ENCODE measurements at places on chromosomes 1 and 21.

GRCh38 chr1:24323281-24323680 lies 4.1 kb downstream of the GRHL3 start:
- peak; percentile 53 for DNase-seq

GRCh38 chr1:19426294-19427086 lies 58.8 kb downstream of the CAPZB start:
- no peak for DNase-seq

DNA sequence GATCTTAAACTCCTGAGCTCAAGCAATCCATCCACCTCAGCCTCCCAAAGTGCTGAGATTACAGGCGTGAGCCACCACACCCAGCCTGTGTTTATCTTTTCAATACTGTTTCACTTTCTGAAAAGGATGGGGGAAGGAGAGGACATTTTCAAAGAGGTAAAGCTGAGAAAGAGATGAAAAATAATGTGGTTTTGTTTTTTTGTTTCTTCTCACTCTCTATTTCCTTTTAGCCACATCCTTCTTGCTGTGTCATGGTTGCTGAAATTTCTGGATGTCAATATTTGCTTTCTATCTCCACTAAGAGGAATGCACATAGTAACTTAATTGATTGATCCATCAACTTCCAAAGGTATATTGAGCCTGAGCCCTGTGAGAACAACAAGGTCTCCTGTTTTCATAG lies 6.4 kb upstream of the C1orf21 start:
- no peak for DNase-seq

- DNase-seq = no peak
Observed at GRCh38 chr1:203544978-203545816, 51.2 kb downstream of the OPTC start.

- no peak for DNase-seq
Observed at GRCh38 chr1:8930116-8930515, 15.6 kb upstream of the CA6 start.

- no peak for DNase-seq
Observed at GRCh38 chr1:25222606-25223005, 9.7 kb downstream of the SYF2 start.

GRCh38 chr1:30058970-30059369 lies 664.4 kb downstream of the MATN1 start:
- no peak for DNase-seq

DNA sequence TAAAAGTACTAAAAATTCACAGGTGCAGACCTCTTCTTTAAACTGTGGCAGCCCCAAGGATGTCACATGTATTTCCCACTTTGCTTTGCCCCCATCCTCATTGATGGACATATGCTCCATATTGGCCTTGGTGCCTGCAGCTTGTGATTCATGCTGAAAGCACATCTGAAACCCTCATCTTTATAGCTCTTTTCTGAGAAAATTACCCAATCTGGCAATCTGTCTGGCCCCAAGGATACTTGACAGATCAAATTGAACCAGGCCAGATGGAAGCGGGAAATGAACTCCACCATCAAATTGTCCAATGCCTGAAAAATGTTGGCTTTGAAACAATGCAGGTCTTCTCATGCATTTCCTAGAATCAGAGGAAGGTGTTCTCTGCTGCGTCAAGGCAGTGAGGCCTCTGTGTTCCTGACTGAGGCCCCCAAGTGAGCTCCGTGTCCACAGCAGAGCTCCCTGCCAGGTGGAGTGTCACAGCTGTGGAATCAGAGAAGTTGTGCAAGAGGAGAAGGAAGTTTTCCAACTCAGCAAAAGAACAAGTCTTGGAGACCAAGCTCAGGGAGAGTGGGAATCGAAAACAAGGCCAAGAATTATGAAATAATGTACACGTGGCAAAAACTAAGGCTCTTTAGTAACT lies 323.7 kb downstream of the PLPP3 start:
- DNase-seq = no peak

GRCh38 chr1:19869929-19870328 lies 12.3 kb upstream of the OTUD3 start:
- DNase-seq = no peak

GRCh38 chr1:36122062-36123030 lies 2.7 kb downstream of the COL8A2 start:
- DNase-seq = no peak

DNA sequence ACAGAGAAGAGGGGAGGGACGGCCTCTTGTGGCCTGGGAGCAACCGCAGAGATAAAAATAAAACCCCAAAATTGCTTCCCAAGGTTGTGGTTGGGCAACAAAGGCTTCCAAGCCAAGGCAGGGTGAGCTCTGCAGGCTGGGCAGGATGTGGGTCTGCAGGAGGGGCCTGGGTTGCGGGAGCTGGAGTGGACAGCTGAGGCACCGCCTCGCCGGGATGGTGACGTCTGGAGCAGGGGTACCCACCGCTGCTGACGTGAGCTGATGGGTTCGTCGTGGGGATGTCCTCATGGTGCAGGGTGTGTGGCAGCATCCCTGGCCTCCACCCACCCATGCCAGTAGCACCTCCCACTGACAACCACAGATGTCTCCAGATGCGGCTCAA lies 3.7 kb downstream of the AURKAIP1 start:
- no peak for DNase-seq

DNA sequence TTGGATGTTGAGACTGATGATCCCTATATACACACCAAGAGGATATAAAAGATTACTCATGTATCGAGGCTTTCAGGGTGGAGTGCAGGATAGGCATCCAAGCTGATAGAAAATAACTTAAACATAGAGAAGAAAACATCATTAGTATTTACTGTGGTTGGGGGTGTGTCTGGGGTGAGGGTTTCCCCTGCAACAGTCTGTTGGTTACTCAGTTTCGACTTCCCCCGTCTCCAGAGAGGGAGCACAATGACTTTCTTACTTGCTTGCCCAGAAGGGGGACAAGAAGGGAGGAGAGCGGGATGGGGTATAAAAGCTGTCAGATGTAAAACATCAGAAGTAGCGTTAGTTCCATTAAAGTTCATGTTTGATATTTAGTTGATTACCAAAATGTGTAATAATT lies 717.4 kb upstream of the ZP4 start:
- DNase-seq = no peak

DNA sequence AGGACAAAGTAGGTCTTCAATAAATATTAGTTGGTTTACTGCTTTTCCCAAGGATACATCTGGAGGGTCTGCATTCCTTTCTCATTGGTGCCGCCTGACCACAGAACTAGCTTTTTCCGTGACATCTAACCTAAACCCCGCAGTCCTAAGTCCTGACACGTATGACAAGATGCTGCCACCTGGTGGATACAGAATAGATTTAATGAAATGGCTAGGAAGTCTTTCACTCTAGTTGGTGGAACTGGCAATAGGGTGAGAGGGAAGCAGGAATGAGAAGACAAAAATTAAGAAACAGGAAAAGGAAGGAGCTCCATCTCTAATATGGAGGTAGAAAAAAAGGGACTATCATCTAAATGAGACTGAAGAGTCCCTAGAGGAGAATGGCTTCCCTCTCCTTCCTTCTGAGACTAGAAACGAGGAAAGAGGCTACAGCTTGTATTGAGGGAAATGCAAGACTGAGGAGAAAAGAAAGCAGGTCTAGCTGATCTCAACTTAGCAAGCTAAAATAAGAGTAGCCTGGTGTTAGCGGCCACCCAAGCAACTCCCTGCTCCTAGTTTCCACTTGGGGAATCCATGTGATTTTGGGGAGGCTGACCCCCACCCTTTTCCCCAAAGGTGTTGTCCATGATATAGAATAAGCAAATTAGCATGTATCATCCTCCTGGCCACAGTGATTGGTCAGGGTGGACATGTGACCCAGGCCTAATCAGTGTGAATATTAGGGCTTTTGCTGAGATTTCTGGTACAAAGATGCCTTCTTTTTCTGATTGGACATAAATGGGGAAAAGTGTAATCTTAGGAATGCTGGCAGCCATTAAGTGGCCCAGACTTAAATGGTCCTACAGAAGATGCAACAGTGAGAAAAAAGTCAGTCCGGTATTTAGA lies 5.9 kb downstream of the RFX5 start:
- peak; percentile 82 for DNase-seq

DNA sequence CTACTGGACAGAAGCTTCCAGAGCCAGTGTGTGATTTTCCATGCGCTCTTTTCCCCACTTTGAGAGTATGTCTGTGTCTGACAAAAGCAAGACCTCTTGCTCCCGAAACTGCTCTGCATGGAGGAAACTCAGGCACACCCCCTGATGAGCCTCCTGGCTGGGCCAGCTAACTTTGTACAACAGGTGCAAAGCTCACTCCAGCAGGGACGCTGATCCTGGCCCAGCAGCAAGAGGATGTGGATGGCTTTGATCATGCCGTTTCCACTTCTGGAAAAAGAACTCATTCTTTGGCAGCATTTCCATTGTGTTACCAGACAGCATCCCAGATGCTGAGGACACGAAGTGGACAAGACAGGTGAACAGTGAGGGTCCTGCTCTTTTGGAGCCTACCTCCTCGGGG lies 103.1 kb downstream of the TLR5 start:
- DNase-seq = no peak

DNA sequence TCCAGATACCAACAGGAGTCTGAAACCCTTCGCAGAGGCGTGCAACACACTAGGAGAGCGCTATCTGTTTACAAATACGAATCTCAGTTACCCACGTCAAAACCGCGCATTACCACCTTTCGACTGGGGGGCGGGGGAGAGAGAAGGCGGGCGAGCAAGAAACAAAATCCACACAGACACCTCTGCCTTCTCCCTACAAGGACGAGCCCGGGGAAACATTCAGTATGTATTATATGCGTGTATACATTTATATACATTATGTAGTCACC lies 722 bp downstream of the TUT4 start:
- DNase-seq = peak; percentile 58

GRCh38 chr1:107609808-107610207 lies 355.2 kb downstream of the VAV3 start:
- DNase-seq = peak; percentile 23

DNA sequence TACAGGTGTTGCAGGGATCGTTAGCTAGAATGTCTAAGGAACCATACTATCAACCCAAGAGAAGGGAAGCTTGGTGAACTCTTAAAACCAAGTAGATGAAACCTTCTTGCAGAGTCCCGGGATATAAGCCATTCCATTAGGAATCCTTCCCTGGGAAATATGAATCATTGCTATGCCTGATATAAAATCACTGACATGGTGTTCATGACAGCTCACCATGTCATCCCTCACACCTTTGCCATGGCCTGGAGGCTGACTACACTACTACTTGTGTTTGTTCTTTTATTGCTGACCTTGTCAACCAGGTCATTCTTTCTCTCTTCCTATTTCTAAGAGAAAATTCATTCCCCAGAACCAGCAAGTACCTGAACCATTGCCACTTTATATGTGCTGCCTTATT lies 12.1 kb downstream of the ST6GALNAC3 start:
- DNase-seq = no peak

GRCh38 chr1:76219366-76219818 lies 144.8 kb downstream of the ST6GALNAC3 start:
- DNase-seq = no peak

DNA sequence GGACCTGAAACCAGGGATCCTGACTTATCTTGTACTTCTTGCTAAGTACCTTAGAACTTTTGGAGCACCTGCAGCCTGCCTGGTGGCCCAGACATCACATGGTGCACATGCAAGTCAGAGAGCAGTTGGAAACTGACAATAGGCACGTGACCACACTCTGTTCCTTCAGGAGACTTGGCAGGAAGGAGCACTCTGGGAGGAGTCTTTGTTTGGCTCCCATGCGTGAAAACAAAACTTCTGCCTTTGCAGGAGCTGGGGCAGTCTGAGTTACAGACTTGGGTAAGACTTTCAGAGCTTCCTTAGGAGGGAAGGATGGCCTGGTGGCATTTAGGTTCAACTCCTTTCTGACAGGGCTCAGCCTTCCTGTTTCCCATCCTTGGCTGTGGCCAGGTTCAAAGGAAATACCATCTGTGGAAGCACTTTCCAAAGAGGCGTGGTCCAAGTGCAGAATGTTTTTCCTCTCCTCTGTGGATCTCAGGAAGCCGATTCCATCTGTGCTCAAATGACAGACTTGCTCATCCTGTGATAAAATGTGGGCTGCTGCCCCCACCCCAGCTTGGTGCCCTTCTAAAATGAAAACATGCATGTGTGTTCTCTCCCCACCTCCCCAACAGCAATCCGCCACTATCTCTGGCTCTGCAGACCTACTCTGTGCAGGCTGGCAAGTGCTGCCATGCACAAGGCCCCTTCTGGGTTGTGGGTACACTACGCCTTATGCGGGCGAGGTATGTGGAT lies 14.1 kb upstream of the ZNF436 start:
- no peak for DNase-seq

DNA sequence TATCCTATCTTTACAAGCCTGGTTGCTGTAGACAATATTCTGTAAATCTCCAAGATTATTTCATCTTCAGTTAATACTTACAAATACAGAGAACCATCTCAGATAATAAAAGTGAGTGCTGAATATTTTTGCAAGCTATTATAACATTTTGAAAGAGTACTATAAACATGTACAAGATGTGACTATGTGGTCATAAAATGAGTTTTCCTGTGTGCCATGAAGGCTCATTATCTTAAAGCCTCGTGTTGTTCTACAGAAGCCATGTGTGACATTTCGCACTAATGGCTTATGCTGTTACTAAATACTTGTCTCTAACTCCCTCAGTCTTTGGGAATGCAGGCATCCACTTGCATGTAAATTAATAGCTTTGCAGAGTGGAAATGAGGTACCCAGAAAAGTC lies 48.3 kb downstream of the SAMSN1 start:
- DNase-seq = no peak

GRCh38 chr1:153612755-153613331 lies at the start of gene S100A16:
TSS of gene S100A16 (minus strand) at chr1:153613137. CDS start at chr1:153608151, 4,986 bp downstream.
- DNase-seq = peak; percentile 82

GRCh38 chr1:100036718-100037655 lies 67.2 kb downstream of the SLC35A3 start:
- DNase-seq = peak; percentile 61

DNA sequence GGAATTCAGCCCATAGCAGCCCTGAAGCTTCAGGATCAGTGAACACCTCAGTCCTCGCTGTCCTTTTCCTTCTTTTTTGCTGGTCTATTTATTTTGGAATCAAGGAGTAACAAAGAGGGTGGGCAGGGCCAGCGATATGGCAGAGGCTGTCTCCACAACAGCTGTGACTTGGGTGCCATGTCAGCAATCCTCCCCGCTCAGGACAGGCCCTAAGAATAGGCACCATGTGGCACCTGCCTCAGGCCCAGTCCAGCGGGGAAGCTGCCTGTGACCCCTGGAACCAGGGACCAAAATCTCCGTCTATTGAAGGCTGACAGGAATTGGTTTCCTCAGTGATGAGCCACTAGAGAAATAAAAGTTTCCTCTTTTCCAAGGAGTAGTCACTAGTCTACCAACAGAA lies 58.6 kb upstream of the TNR start:
- DNase-seq = no peak

DNA sequence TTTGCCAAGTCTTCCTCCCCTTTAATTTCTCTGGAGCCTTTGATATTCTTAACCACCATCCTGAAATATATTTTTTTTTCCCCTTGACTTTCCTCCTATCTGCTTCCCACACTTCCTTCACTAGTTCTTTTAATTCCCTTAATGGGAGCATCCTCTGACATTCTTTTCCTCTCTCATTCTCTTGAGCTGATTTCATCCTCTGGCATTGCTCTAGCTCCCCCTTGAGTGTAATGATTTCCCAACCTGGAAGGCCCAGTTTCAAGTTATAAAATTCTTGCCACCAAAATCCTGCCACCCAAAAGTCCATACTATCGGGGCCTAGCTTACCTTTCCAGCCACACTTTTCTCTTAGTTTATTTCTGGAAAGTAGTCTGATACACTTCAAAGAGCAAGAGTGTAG lies 39.5 kb upstream of the UBE2U start:
- DNase-seq = peak; percentile 47

All from HT-29 (cell line).